ENCODE measurements at places on chromosomes 5 and 9. TPM values are rescaled to one million over a fixed set of nuclear protein-coding genes. Genes with fewer than 3 reads are reported as not detected.

SHOC1 gene
- total RNA-seq: not detected

SOWAHA gene
- total RNA-seq: 0.12 TPM

FAT2 gene
- total RNA-seq: 0.02 TPM

PCDHA1 gene
- 0.69 TPM for total RNA-seq

SMIM32 gene
- not detected for total RNA-seq

SH3TC2 gene
- total RNA-seq: 0.25 TPM

SH2D3C gene
- 71.7 TPM for total RNA-seq

- H3K36me3 ChIP-seq: peaks cover 6% of the 10 kb centered on the region
- no peak overlapping the region for H3K27ac ChIP-seq
- H3K4me3 ChIP-seq: no peak overlapping the region
- peaks cover 2% of the 10 kb centered on the region for H3K27me3 ChIP-seq
- no peaks in the 10 kb centered on the region for H3K4me1 ChIP-seq
Measured at GRCh38 chr5:175681968-175682340, 24.1 kb downstream of the HRH2 start.

DNA sequence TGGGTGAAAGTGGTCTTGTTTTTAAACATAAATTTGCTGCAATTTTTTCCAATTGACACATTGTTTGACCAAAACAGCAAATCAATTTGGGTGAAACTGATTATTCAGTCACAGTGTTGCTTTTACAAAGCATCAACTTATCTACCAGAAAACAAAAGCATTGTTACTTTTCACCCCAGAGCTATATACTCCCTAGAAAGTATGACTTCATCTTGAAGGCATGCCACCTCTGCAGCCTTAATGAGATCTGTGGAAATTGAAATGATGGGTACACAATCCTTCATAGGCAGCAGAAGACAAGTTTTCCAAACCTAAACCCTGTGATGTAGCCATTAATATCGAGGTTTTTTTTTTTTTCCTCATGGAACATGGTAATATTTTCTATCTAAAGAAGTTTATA lies 615.9 kb downstream of the CHSY3 start:
- no peak for DNase-seq
- H3K4me1 ChIP-seq: no peaks in the 10 kb centered on the region
- peaks cover 6% of the 10 kb centered on the region for H3K27me3 ChIP-seq
- H3K4me3 ChIP-seq: no peak overlapping the region
- H3K36me3 ChIP-seq: no peaks in the 10 kb centered on the region

DNA sequence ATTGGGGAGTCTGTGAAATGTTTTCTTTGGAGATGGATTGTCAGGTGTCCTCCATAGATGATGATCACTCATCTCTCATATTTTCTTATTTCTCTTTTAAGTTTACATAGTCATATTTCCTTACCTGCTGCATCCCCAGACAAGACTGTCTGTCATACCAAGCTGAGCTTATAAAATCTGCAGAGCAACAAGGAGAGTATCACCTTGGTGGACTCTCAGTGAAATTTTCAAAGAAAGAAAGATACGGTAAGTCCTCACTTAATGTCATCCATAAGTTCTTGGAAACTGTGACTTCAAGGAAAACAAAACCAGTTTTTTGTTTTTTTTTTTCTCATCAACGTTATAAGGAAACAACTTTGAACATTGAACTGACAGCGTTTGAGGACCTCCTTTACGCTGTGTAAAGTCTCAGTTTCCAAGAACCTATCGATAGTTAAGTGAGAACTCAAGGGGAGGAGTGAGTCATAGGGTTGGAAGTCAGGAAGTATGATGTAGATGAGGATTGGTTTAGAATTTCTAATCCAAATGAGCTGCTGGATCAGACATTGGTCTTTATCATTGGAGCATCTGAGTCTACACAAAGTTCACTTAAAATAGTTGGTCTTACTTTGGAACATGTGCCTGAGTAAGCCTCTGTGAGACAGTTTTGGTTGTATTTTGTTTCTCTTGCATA lies 45.5 kb downstream of the SPIN1 start:
- H3K4me3 ChIP-seq: no peak overlapping the region
- H3K27me3 ChIP-seq: peaks cover 2% of the 10 kb centered on the region
- H3K27ac ChIP-seq: no peak overlapping the region
- no peak for DNase-seq

DNA sequence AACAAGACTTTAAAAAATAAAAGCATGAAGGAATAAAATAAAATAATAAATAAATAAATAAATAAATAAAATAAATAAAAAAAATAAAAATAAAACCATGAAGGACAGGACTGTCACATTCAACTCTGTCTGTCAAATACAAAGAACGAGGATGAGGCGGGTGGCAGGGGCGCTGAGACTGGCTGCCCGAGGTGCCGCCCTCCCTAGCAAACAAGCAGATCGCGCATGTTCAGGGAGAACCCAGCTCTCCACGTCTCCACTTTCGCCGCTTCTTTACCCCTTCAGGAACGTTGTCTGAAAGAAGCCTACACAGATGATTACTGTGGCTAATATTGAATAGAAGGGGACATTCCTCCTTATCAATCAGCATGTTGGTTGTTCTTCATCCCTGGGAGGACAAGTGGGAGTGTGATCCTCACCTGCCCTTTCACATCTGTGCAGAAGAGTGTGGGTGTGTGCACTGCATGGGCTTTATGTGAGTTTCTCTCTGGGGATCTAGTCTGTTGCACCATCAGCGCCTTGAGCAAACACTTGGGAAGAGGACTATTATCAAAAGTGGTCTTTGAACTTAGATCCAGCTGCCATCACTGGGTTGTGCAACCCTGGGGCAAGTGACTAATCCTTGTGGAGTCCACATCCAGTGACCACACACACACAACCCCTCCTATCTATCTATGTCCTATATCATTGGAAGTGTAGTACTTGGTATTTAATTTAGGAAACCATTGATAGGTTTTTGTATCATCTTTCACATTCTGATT lies 399.2 kb downstream of the IRX2 start:
- no peak overlapping the region for H3K27ac ChIP-seq
- no peak overlapping the region for H3K4me3 ChIP-seq
- H3K36me3 ChIP-seq: no peaks in the 10 kb centered on the region
- DNase-seq: no peak
- H3K4me1 ChIP-seq: peaks cover 5% of the 10 kb centered on the region

DNA sequence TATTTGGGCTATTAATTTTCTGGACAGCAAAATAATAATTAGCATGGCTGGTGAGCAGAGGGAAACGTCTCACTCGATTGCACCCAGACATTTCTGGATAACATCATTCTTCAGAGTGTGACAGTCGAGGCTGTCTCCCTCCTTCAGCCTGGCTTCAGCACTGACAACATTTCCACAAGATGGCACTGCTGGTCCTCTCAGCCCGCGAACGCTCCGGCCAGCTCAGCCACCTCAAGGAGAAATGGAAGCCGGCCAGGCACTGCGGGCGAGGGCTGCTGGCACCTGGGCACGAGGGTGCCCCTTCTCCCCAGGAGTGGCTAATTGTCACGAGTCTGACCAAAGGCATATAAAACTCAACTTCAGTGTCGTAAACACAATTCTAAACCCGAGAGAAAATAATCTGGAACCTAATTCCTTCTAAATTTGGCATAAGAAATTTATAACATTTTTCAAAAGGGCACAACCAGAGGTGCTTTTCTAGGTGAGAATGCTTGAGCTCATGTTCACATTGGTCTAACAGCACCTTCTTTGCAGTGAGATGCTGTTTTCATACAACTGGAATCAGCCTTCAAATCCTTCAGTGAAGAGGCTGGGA lies 65.9 kb downstream of the DAP start:
- H3K27me3 ChIP-seq: peaks cover 2% of the 10 kb centered on the region
- peaks cover 20% of the 10 kb centered on the region for H3K4me1 ChIP-seq
- DNase-seq: peak; percentile 77
- H3K36me3 ChIP-seq: no peaks in the 10 kb centered on the region
- no peak overlapping the region for H3K4me3 ChIP-seq
- H3K27ac ChIP-seq: no peak overlapping the region

DNA sequence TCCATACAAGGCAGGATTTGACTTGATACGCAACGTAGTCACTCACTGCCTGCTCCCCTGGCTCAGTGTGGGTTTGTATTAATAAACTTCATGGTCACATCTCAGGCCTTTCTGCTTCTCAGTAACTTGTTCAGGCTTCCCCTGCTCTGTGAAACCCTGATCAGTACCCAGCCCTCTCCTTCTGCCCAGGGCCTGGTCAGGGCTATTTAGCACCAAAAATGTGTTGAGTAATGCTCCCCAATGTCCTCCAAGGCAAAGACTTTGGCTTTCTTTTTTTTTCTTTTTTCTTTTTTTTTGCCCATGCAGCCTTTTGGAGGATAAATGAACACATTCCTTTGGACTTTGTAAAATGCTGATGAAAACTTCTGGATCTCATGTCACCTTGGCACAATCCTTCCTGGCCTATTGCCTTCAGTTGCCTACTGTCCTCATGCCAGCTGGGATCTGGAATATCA lies 399.2 kb upstream of the KLF4 start:
- H3K27me3 ChIP-seq: peaks cover 3% of the 10 kb centered on the region
- H3K4me1 ChIP-seq: no peaks in the 10 kb centered on the region
- no peaks in the 10 kb centered on the region for H3K36me3 ChIP-seq
- no peak overlapping the region for H3K27ac ChIP-seq

- H3K4me3 ChIP-seq: no peak overlapping the region
- peak overlapping the region; percentile 77 for H3K27ac ChIP-seq
- peaks cover 11% of the 10 kb centered on the region for H3K27me3 ChIP-seq
Measured at GRCh38 chr9:87677776-87678587, 47.9 kb upstream of the CTSL start.

- DNase-seq: no peak
- peaks cover 13% of the 10 kb centered on the region for H3K4me1 ChIP-seq
- peak overlapping the region; percentile 22 for H3K27ac ChIP-seq
- no peak overlapping the region for H3K4me3 ChIP-seq
- peaks cover 4% of the 10 kb centered on the region for H3K27me3 ChIP-seq
- H3K36me3 ChIP-seq: no peaks in the 10 kb centered on the region
Measured at GRCh38 chr9:124273427-124274160, 15.8 kb downstream of the NEK6 start.

GRCh38 chr5:42015681-42016080 lies 90.6 kb downstream of the FBXO4 start:
- peaks cover 3% of the 10 kb centered on the region for H3K4me1 ChIP-seq
- DNase-seq: no peak
- no peak overlapping the region for H3K27ac ChIP-seq
- no peaks in the 10 kb centered on the region for H3K27me3 ChIP-seq

GRCh38 chr5:158011422-158011821 lies 152.5 kb upstream of the CLINT1 start:
- H3K27me3 ChIP-seq: no peaks in the 10 kb centered on the region
- no peak for DNase-seq
- H3K4me1 ChIP-seq: no peaks in the 10 kb centered on the region

- DNase-seq: no peak
- H3K27ac ChIP-seq: no peak overlapping the region
- H3K36me3 ChIP-seq: no peaks in the 10 kb centered on the region
- no peaks in the 10 kb centered on the region for H3K27me3 ChIP-seq
Measured at GRCh38 chr9:129759319-129759718, 6.5 kb upstream of the PTGES start.

DNA sequence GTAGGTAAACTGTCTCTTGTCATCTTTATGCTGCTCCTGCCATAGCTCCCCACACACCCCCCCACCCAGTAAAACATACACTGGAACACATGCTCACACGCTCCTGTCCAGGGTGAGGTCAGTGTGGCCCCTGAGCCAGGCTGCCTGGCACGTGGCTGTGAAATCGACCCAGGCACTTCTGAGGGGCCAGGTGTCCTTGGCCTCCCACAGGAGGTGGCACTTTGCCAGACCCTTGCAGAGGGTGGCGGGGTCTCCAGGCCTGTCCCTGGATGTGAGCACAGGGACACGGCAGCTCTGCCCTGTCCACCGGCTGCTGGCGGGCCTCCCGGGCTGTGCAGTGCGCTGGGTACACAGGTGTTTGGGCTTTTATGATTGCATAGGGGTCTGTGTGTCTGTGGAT lies 10.0 kb upstream of the CRB2 start:
- H3K4me3 ChIP-seq: no peak overlapping the region
- peaks cover 4% of the 10 kb centered on the region for H3K4me1 ChIP-seq
- H3K27me3 ChIP-seq: peaks cover 7% of the 10 kb centered on the region
- no peak for DNase-seq
